Fibroblast of upper back skin (primary cell): ENCODE measurements at places on chromosomes 2 and 18.

DNA sequence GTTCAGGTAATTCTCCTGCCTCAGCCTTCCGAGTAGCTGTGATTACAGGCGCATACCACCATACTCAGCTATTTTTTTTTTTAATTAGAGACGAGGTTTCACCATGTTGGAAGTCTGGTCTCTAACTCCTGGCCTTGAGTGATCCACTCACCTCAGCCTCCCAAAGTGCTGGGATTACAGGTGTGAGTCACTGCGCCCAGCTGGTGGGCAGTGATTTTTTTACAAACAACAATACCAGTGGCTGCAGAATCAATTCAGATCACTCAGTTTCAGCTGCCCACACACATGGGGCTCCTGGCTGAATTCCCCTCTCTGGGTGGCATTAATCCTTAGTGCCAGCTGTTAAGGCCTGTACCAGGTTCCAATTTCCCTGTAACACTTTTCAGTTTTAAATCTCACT, 13.3 kb upstream of the CYRIA start:
- DNase-seq: no peak

GRCh38 chr2:18849841-18850578, 260.6 kb upstream of the NT5C1B start:
- DNase-seq: no peak

DNA sequence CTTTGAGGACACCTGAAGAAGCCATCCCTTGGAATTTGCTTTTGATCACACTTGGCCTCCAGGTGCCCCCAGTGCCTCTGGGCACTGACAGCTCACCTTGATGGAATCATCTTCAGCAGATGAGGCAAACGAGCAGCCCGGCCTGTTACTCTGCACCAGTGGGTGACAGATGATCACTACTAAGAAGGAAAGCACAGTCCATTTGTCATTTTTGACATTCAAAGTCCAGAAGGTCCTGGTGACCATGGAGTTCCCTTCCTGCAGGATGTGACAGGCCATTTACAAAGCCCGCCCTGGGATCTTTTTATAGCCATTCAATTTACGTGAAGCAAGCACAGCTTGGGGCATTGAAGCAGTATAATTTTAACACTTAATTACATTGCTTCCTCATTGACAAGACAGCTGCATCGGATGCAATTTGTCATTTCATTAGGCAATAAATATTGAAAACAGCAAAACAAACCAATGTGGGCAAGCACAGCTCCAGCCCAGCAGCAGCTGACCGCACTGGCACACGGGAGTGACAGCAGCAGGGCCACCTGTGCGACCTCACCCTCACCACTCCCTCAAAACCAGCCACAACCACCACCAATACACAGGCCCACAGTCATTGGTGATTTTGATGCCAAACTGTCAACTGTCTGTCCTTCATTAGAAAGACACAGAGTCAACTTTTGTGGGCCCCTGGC, 76.0 kb upstream of the SLC66A3 start:
- DNase-seq: no peak

- DNase-seq: peak; percentile 81
These were observed 150.4 kb downstream of the MTX2 start for GRCh38 chr2:176419591-176420071.

DNA sequence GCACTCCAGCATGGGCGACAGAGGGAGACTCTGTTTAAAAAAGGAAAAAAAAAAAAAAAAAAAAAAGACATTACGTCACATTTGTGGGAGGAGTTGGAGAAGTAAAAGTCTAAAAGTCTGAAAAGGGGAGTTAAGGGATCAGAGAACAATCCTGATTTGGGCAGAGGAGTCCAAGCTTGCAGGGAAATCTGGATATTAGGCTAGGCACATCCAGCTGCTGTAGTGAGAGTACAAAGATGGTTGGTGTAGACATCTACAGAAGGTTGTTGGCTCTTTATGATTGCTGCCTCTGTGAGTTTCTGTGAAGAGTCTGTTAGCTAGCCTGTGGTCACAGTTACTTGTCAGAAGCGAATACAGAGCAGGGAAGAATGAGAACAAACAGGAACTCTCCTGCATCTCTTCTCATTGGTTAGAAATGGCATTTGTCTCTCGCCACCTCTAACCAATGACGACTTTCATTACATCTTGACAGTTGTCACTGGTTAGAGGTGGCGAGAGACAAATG, 3.3 kb upstream of the OSBPL6 start:
- DNase-seq: no peak
